ENCODE measurements at places on chromosomes 5 and 9. TPM values are rescaled to one million over a fixed set of nuclear protein-coding genes. Genes with fewer than 3 reads are reported as not detected.

- DNase-seq: no peak
Observed at GRCh38 chr5:15929611-15930263, 249.9 kb downstream of the MARCHF11 start.

DNA sequence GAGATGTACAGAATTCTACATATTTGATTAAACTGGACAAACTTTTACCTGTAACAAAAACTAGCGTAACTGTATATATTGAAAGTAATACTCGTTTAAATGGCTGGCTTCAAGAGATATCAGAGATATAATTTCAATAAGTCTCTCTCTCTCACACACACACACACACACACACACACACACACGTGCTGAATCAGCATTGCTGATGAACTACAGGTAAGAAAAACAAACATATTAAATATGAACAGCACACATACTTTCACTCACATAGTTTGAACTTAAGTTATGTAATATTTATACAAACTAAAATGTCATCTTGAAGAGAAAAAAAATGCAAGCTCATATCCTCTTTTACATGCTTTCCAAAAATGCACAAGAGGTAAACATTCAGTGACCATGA is 145.4 kb downstream of the BNC2 start:
- DNase-seq: no peak

DNA sequence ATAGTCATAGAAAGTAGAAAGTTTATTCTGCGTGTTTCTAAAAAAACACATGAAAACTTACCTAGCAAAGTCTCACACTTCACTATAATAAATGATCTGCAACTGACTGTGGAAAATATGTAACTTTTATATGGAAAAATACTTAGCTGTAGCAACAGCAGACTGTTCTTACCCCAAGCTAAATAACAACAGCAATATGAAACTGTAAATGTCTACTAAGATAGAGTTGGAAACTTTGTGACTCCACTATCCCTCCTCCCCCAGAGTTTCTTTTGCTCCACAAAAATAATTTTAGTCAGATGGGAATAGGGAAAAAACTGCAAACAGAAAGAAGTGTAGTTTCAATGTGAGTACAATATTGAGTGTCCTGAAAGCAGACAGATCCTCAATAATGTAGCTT is 21.0 kb downstream of the MLLT3 start:
- DNase-seq: no peak

The TAF11L10 gene
- total RNA-seq: not detected

The SPATA31E1 gene
- total RNA-seq: not detected

Data from activated CD8-positive, alpha-beta memory T cell treated with anti-CD3 and anti-CD28 coated beads, Interleukin-2, amount 10 ng/mL, durations not matched to agents 7 days and 5 days (primary cell).